ENCODE measurements at places on chromosomes 11 and 22.

- DNase-seq, result no peak
Measured at GRCh38 chr11:43931717-43932039, 10.8 kb upstream of the C11orf96 start.

DNA sequence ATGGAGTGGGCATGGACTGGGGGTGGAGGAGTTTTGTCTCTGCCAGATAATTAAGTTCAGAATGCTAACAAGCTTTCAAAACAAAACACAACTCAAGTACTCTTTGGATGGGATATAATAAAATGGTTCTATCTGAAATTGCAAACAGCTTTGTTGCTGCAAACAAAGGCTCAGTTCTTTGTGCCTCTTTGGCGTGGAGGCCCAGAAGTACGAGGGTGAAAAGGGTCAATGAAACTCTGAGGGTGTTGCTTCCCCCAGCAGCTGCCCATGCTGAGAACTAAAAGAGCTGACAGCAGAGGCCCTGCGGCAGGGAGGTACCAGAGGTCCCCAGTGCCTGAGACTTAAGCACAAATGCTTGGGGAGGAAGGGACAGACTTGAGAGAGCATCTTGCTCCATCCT lies 26.5 kb upstream of the IGSF22 start:
- DNase-seq, result no peak

- DNase-seq, result peak; percentile 39
Measured at GRCh38 chr22:26321469-26321913, 107.6 kb upstream of the ASPHD2 start.

GRCh38 chr11:127369356-127369755 lies 368.8 kb upstream of the KIRREL3 start:
- DNase-seq, result no peak
